ENCODE measurements at places on chromosomes 5 and 9.
A peak's percentile ranks its signal among the peaks of the same experiment; 100 is the strongest.

DNA sequence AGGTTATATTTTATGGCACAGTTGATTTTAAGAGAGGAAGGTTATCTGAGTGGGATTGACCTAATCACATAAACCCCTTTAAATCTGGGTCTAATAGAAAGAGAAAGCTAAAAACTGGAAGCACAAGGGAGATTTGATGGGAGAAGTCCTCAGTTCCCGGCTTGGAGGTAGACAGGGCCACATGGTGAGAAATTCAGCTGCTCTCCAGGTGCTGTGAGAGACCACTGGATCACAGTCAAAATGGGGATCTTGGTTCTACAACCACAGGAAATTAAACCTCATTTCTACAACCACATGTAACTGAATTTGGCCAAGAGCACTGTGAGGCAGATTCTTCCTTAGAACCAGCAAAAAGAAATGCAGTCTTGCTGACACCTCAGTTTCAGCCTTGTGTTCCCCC lies 2352.7 kb downstream of the MAT2B start:
- DNase-seq = no peak

DNA sequence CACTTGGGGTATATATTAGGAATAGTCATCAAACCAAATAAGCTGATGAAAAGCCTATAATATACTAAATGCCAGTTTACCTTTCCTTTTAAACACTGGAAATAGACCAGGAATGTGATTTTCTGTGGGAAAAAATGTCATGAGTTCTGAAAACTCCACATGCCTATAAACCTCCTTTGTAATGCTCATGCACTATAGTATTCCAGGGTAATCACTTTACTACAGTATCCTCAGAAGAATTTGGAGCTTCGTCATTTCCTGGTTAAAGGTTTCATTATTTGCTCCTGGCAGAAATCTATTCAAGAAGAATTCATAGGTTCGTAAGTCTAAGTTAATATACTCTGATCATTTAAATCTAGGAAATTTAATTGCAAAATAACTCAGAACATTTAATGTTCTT lies 1076.7 kb upstream of the DMAC1 start:
- no peak for DNase-seq

DNA sequence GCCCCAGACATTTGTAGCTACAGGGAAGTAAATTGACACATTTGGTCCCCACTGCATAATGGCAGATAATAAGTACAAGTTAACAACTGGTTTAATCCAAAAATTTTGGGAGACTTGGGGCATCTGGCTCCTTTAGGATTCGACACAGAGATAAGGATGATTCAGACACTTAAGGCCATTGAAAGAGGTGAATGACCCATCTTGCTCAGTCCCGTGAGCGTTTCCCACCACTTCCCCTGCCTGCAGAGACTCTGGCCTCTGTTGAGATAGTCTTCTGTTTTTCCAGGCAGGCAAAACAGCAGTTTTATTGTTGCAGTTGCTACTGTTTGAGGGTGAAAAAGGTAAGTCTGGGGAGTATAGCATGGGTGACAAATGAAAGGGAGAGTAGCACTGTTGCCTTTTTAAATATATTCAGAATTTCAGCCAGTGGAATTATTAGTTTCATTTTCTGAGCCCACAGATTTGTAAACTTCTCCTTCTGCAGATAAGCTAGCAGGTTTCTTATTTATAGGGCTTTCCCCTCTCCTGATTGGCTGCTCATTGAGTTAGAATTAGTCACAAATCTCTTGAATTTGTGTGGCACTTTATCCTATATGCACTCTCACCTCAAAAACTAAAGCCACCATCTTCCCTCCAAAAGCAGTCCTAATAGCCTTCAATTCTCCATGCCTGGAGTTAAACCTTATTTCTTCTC lies 19.3 kb downstream of the ACO1 start:
- DNase-seq = no peak

- DNase-seq = no peak
Measured at GRCh38 chr5:26326153-26326759, 712.1 kb downstream of the CDH9 start.

- DNase-seq = no peak
Measured at GRCh38 chr5:103034662-103035392, 85.1 kb downstream of the GIN1 start.

DNA sequence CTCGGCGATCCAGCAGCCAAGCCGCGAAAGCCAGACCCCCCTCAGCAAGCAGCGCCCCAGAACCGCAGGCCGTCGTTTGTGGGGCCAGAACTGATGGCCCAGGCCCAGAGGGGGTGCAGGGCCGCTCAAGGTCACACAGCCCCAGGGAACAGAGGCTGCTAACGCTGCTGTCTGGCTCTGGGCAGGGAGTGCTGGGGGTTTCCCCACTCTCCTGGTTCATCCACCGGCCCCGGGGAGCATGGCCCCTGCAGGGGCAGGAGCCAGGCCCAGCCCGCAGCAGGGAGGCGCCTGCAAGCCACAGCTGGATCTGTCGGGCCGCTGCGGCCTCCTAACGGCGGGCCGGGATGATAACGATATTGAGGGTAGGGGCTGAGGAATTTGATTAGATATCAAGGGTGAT lies 64.8 kb upstream of the IGFBPL1 start:
- DNase-seq = no peak

GRCh38 chr9:37974506-37975173 lies 70.7 kb upstream of the SLC25A51 start:
- DNase-seq = no peak

DNA sequence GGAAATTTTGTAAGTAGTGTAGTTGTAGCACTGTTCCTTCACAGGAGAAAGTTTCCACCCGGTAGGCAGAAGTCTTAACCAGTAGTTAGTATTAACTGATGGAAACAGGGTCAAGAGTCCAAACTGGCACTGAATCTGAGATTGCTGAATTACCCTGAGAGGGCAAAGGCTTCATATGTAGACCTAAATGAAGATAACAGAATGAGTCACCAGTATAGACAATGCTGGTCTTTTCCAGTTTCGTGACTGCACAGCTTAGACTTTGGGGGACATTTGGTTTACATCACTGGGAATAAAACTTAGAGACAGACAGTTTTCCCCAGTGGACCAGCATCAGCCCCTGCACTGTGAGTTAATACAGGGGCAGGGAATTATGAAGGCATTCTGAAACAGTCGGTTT lies 60.5 kb downstream of the PCSK5 start:
- no peak for DNase-seq

GRCh38 chr5:83374547-83374946 lies 97.0 kb upstream of the VCAN start:
- DNase-seq = no peak

- no peak for DNase-seq
Measured at GRCh38 chr5:90534922-90535321, 5.5 kb upstream of the LYSMD3 start.

- DNase-seq = no peak
Measured at GRCh38 chr9:89862316-89862715, 257.5 kb downstream of the GADD45G start.

DNA sequence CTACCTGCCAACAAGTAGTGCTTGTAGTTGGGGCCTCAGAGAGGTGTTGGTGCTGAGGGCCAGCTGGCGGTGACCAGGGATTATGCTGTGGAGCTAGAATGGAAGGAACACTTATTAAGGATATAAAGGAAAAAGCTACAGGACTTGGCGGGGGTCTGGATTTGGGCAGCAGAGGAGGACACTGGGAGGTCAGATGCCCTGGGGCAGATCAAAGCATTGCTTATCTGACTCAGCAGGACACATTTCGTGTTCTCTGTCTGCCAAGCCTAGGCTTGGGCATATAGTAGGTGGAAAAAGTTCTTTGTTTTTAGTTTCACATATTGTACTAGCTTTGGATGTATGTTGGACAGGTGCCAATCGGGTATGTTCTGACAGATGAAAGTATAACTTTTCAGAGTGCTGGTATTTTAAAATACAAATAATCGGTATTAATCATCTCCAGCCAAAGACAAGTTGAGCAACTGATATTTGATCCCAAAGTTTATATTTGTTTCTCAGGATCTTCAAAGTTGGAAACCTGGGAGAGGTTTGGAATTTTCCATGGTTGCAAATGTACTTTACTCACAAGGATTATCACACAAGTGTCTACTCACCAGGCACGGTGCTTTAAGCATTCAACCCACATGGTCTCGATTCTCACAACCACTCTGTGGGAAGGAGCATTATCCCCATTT lies 69.4 kb downstream of the IQGAP2 start:
- peak; percentile 42 for DNase-seq

DNA sequence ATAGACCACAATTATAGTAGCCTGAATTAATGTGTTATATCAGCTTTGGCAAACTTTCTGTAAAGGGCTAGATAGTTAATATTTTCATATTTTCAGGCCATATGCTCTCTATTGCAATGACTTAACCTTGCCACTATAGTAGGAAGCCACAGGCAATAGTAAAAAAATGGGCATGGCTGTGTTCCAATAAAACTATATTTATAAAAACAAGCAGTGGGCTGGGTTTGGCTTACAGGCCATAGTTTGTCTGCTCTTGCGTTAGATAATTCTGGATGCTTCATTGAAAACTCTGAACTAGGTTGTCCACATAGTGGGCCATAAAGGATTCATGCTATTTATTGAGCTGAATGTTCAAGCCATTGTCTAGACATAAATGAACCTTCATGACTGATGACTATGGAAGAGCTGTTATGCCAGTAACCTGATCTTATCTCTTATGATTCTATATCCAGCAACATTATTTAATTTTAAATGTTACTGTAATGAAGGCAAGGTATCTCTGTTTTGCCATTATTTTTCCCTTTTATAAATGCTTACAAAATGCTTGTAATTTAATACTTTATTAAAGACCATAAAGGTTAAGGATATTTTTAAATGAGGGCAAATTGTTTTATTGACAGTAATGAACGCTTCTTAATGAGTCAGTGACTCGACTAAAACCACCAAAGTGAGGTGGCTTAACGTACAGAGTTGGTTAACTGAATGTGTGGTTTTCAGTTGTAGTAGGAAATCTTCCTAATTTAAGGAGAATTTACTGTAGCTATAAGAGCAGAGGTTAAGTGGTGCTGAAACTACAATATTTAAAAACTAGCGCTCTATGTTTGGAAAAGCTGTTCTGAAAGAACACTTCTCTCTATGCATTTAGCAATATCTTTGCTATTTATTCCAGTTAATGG lies 560.6 kb downstream of the PRR16 start:
- DNase-seq = no peak

DNA sequence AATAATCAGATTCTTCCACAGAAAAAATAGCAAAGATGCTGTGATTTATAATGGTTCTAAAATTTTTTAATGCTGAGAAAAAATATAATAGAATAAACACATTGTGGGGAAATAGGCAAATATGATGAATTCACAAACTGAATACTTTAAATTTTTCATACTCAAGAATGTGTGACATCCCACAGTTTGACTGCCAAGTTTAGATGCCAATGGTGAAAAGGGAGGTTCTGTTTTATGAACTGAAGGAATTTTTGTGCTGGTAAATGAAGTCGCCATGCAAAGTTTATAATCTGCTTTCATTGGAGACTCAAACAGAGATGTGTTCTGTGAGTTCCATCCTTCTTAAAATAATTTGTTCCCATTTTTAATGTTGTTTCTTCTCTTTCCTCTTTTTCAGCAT lies 367.5 kb upstream of the ADAMTS16 start:
- DNase-seq = no peak

- no peak for DNase-seq
Measured at GRCh38 chr5:40521108-40521785, 158.5 kb upstream of the PTGER4 start.

DNA sequence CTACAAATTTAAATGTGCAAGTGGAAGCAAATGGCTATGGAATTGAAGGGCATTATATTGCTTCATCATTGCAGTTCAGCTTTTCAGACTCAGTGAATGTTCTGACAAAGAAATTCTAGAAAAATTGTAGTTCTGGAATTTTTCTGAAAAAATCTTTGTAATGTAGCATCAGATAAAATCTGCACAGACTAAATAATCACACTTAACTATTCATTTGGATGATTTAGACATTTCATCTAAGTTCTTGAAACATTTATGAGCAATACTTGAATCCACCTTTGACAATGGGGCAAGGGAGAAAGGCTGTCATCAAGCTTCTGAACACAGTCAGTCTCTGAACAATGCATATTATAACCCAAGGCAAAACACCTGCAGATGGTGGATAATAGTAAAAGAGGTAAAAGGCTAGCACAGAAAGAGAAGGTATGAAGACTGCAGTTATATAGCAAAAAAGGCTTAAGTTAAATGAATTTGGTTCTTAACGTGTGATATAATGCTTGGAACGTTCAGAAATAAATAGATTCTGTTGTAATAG lies 1352.0 kb upstream of the NUDT12 start:
- DNase-seq = no peak

DNA sequence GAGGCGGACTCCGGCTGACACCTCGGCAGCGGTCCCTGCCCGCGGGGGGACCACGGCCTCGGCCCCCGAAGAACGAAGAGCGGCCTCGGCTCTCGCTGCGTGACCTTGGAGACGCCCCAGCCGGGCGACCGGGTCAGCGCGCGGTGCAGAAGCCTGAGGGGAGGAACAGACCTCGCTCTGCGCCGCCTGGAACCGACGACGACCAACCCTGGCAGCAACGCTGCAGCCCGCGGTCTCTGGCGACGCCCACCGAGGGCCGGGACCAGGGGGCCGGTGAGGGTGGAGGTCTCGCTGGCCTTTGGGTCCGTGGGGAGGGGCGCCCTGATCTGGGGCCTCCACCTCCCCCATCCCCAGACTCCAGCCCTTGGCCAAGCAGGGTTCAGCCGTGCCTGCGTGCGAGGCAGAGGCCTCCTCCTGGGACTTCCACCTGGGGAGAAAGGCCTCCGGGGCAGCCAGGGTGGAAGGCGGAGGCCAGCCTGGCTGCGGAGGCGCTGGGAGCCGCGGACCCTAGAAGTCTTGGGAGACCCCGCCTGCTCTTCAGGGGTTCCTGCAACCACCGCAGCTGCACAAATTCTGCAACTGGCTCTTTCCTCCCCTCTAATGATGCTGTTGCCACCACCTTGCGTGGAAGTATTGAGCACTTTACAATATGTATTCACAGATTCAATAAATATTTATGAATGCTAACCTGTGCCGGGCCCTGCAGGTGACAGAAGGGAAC lies 44.3 kb upstream of the SLC12A7 start:
- DNase-seq = no peak

DNA sequence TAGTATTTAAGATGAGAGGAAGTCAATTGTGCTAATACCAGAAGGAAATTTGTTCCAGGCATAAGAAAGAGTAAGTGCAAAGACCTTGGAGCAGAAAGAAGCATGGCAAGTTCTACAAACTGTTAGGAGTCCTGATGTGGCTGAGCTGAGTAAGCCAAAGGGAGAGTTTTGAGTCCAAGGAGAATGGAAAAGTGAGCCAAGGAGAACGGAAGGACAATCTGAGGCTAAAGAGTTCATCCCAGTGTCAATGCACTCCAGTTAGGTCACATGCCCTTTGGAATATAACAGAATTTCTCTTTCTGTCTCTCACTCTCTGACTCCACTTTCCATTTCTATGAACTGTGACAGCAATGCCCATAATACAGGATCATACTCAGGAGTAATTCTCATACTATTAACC lies 224.7 kb downstream of the CAAP1 start:
- DNase-seq = no peak

GRCh38 chr5:113776168-113776567 lies 262.7 kb downstream of the YTHDC2 start:
- peak; percentile 25 for DNase-seq

- peak; percentile 98 for DNase-seq
Measured at GRCh38 chr9:89661956-89662717, 57.3 kb downstream of the GADD45G start.
